Stimulated activated CD8-positive, alpha-beta memory T cell treated with anti-CD3 and anti-CD28 coated beads, Interleukin-15, amount 100 ng/mL, for 4 hours (primary cell): ENCODE measurements at places on chromosomes 7 and 10.

GRCh38 chr7:15862781-15863165, 176.3 kb upstream of the MEOX2 start:
- no peak for DNase-seq

DNA sequence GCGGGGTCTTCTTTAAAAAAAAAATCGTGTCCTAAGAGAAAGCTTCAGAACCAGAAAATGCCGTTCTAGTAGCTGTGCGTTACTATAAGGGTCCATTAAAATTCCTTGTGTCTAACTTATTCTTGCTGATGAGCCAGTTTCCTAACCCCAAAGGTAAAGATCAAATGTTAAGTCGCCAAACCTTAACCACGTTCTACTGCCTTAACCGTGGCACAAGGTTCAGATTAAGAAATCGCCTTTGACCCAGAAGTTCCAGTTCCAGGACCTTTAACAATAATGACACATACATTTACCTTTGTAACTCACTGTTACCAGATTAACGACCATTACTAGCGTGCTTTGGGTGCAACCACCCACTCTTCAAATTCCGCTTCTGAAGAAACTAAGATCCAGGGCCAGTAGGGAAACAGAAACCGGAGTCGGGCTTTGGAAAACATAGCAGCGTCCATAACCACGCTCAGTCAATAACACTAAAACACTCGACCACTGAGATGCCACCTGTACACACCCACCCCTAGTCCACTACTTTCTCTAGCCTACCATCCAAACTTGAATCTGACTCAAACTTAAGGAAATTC, 620 bp downstream of the BET1 start:
- DNase-seq = no peak

DNA sequence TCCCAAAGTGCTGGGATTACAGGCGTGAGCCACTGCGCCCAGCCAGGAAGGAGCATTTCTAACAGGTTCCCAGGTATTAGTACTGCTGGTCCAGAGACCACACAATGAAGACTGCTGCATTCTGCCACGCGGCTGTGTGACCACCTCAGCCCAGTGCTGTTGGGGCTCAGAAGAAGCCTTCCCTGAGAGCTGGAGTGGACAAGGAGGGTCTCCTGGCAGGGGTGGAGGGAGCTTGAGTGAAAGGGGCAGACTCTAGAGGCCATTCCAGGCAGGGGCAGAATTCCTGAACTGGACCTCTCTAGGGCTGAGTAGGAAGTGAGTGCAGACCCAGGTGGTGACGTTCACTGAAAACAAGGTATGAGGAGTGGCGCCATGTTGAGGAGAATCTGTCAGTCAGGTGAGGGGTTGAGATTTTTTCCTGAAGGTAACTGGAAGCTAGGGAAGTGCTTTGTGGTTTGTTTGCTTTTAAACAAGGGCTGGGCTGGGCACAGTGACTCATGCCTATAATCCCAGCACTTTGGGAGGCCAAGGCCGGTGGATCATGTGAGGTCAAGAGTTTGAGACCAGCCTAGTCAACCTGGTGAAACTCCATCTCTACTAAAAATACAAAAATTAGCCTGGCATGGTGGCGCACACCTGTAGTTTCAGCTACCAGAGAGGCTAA, 67.6 kb downstream of the TACC2 start:
- DNase-seq = no peak

DNA sequence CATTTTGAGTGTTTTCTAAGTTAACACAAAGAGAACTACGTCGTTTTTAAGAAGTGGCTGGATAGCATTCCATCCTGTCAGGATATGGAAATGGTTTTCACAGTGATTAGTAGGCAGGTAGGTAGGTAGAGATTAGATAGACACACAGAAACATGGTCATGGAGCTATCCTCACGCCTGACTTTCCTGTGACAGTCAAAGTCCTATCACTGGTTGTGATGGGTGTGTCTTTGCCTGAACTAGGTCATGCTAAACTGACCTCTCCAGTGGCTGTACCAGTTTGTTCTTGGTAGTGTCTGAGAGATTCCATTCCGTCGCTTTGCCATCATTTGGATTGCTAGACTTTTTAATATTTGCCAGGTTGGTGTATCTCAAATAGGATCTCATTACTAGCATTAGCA, 28.2 kb downstream of the FKBP6 start:
- no peak for DNase-seq

DNA sequence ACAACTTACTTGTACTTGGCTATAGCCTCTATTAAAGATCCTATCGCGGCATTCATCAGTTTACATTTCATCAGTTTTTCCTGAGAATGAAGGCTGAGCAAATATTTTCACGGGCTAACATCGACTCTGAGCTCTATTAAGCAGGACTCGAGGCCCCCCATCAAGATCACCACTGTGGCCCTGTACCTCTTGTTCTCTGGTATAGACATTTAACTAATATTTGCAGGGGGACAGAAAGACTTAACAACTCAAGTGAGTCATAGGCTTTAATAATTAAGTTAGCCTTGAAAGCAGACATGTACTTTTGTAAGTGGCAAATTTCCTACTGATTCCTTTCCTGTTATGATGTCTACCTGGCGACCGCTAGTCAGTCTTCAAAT, 45.4 kb downstream of the DOCK4 start:
- DNase-seq = no peak

GRCh38 chr7:16668049-16668858, 22.3 kb downstream of the BZW2 start:
- DNase-seq = no peak

DNA sequence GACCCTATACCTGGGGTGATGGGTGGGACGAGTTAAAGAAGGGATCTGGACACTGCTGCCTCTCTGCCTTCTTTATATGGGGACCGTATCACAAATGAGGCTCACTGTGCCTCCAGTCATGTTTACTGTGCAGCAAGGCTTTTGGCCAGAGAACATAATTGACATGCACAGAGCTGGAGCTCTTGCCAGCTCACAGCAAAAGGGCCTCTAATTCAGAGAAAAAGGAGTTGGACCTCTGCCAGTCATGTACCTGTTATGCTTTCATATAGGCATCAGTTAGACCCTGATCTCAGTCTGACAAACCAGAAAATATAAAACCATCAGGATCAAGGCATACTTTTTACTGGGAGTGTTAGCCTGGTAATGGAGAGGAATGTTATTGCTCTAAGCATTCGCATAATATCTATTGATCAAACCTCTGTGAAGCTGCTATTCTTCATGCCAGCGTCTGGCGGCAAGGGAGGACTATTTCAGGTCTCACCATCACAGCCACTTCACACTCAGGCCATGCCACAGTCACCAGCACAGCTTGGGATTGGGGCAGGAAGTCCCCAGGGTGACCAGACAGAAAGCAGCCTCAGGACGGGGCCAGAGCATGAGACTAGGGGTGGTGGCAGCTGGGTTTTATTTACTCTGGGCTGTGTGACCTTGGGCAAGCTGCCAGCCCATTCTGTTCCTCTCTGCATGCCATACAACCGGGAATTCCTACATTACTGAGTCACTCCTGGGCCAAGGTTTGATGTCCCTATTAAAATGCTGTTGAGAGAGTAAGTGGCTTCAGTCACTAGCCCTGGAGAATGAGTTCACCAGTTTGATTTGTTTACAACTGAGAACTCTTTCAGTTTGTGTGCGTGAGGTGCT, 90.1 kb downstream of the NPSR1 start:
- no peak for DNase-seq
